Immature natural killer cell (primary cell): ENCODE measurements at places on chromosomes 3 and 15.

- DNase-seq: no peak
Measured at GRCh38 chr3:64056606-64057180, 33.4 kb upstream of the PSMD6 start.

DNA sequence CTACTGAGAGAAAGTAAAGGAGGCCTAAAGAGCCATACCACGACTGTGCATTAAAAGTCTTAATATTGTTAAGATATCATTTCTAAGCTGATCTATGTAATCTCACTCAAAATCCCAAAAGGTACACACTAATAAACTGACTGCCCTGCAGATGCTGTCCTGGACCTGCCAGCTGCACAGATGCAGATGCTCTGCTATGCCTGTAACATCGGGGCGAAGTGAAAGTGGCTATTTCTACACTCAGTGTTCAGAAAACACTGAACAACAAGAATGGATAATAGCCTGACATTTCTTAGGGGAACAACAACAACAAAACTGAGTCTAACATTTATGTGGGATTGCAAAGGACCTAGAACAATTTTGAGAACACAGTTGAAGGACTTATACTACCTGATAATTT, 31.9 kb downstream of the RAD18 start:
- DNase-seq: no peak

DNA sequence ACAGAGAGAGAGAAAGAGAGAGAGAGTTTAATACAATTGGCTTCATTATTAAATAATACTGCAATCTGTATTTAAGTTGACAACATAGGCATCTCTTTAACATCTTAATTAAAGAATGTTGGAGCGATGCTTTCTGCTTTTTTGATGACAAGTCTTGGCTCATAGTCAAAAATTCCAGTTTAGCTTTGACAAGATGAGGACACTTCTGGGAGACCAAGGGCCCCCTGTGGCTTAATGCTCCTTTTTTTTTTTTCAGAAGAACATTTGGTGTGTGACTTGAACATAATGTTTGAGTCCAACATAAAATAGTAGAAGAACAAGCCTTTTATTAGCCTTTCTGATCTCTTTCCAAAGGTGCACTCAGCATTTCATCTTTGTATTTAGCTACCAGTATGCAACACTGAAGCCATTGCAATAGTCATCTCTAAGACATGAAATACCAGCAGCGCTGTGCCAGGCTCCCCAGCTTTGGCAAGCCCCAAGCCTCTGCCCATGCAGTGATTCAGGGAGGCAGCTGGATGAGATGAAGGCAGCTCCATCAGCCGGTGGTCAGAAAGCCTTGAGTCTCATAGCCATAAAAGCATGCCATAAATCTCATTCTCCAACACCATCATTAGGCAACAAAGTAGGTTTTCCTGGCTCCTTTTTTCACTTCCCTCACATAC, 349.4 kb upstream of the SEMA6D start:
- no peak for DNase-seq

DNA sequence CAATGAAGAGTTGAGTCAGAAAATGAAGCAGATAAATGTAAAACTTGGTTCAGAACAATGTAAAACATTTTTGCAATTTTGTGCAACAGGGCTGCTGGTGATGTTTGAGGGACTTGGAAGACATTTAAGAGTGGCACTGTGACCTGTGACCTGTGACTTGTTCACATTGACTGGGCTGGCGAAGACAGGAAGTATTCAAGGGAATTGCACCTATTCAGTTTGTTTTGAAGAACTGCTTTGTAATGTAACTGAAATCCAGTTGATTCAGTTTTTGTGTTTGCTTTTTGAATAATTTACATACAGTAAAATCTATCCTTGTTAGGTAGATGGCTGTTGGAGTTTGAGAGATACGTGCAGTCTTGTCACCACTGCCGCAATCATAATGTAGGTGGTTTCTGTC, 35.4 kb downstream of the MCTP2 start:
- no peak for DNase-seq

DNA sequence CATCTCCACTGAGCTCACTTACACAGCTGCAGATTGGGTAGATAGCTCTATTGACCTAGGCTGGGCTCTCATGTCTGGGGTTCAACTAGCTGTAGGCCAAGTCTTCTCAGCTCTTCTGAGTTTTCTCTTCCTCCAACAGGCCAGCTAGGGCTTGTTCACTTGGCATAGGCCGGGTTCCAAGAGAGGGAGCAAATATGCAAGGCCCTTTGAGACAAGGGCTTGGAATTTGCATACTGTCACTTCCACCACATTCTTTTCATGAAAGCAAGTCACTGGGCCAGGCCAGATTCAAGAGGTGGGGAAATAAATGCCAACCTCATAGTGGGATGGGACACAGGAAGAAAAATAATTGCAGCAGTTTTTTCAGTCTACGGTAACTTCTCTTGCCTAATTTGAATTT, 25.2 kb downstream of the PIGB start:
- no peak for DNase-seq

- DNase-seq: no peak
Measured at GRCh38 chr3:133965906-133966305, 63.8 kb downstream of the SLCO2A1 start.

DNA sequence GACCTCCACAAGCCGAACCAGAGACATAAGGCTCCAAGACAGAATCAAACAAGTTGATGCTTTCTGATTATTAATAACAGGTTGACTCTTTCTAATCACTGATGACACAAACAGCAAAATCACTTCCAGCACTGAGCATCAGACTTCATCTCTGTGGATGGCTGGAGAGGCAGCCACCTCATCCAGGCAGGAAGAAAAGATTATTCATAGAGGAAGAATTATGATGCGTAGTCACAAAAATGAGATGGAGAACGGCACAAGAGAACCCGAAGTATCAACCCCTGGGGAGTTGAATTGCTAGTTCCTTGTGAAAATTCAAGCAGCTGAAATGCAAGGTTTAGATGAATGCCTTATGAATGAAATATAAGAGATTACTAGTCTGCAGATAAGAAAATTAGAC, 49.9 kb upstream of the LMCD1 start:
- no peak for DNase-seq

GRCh38 chr3:161386991-161387770, 15.9 kb upstream of the SPTSSB start:
- DNase-seq: no peak

DNA sequence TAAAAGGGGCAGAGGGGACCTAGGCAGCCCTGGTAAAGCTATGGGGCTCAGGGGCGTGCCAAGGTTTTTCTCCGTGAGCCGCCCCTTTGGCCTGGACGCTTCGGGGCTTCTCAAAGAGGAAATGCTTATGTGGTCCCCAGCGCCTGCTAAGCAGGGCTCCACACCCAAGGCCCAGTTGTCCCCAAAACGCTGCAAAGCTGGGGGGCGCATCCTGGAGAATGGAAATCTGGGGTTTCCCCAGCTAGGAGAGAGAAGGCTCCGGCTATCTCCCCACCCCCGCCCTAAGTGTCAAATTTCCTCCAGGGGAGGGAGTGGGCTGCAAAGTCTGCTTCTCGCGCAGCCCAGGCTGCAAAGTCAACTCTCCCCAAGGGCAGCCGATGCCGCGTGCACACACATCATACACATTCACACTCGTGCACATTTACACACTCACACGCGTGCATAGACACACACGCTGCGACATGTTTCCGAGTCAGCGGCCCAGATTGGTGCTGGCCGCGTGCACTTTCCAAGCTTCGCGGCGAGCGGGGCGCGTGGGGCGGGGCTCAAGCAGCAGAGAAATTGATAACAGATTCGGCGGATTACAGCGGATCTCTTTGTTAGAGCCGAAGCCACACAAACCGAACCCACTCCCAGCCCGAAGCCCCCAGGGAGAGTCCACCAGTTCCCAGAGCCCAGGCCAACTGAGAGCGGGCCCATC, 4.5 kb downstream of the WNT5A start:
- DNase-seq: no peak
